Stimulated activated CD8-positive, alpha-beta memory T cell treated with anti-CD3 and anti-CD28 coated beads, Interleukin-4, amount 100 ng/mL, for 4 hours (primary cell): ENCODE measurements at places on chromosomes 5 and 9.

- no peak for DNase-seq
These were observed 242.8 kb downstream of the RASEF start for GRCh38 chr9:82820186-82820585.

DNA sequence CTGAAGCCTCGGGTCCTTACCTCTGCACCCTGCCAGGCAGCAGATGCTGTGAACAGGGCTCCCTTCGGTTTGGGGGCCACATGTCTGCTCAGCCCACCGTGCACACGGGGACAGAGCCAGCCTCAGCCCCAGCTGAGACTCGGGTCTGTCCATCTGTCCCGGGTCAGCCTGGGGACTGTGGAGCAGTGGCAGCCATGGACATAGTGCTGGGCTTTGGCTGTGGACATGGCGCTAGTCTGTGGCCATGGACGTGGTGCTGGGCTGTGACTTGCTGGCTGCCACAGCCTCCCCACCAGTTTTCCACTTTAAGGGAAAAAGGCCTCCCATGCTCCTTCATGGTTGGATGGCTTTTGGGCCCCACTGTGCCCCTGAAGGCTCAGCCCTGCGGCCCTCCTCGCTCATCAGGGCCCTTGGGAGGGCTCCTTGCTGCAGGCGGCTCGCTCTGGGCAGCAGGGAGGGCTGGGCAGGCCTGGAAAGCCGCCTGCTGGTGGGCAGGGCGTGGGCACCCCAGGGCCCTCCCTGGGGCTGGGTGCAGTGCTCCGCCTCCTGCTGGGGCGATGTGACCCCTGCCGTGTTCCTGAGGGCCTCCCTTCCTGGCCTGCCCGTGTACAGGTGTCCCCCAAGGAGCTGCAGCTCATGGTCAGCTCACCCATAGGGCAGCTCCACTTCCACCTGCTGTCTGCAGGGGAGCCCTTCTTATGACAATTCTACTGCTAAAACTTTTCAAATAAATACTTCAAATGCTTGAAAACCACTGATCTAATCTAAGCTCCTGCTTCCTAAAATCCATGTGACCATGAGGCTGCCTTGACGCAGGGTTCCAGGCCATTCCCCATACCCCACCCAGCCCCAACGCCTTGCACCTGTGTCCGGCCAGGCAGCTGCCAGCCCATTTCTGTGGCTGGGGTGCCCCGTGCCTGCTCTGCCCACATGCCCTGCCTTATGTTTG lies 112.1 kb upstream of the LMX1B start:
- DNase-seq = no peak

GRCh38 chr5:122755783-122756182 lies 19.1 kb upstream of the SNX2 start:
- no peak for DNase-seq

GRCh38 chr9:113456235-113456634 lies 7.3 kb upstream of the RGS3 start:
- DNase-seq = no peak

- DNase-seq = no peak
These were observed 20.2 kb downstream of the ARSB start for GRCh38 chr5:78964889-78965288.

DNA sequence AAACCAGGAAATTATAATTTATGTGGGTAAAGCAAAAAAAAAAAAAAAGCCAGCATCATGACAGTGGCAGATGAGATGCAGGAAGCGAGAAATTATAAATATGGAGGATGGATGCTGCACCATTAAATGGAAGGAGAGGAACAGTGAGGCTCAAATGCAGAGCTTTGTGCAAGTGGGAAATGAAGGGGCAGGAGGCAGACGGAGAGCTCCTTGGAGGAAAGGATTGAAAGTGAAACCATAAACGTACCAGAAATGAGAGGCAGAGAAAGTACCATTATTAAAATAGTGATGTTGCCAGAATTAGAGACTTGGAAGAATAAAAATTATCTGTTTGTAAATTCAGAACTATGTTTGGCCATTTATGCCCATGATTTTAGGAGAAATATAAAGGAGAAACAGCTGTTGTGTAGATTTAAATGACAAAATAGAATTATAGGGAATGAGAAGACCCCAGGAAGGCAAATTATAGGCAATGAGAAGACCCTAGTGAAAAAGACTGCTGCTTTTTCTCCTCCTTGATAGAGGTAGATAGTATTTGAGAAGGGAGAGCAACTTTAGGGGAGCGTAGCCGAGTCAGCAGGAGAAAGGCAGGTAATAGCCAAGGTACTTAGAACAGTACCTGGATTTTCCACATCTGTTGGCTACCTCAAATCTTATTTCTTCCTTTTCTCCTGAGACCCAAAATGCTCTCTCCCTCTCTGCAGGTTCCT lies 341.0 kb upstream of the CD180 start:
- no peak for DNase-seq

GRCh38 chr9:136136127-136136925 lies 17.7 kb upstream of the TMEM250 start:
- no peak for DNase-seq

GRCh38 chr9:79537838-79538237 lies 33.9 kb upstream of the TLE4 start:
- DNase-seq = no peak

DNA sequence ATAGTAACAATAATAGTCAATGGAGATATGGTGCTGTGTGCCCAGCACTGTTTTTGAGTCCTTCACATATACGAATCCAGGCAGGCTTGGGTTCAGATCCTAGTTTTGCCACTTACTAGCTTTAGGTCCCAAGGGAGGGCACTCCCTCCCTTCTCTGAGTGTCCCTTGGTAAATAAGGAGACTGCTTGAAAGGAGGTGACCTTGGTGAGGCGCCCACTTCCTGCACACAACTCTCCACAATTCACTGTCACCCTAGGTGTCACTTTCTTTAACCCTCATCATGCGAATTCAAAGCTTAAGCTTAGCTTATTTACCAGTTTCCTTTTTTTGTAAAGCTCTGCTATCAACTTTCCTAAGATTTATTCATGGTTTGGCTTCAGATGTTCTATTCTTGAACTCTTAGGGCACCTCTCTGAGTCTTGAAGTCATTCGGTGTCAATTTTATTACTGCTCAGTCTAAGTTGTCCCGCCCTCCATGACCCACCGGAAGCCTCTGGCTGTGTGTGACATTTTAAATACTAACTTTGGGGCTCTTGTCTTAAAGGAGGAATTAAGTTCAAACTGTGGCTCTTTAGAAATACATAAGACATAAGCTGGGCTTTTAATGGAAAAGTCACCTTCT lies 170.7 kb upstream of the ZNF618 start:
- DNase-seq = no peak

- DNase-seq = no peak
These were observed 5.0 kb downstream of the EBF1 start for GRCh38 chr5:159094745-159095144.

GRCh38 chr9:137235424-137236237 lies 4.9 kb downstream of the SLC34A3 start:
- DNase-seq = no peak

DNA sequence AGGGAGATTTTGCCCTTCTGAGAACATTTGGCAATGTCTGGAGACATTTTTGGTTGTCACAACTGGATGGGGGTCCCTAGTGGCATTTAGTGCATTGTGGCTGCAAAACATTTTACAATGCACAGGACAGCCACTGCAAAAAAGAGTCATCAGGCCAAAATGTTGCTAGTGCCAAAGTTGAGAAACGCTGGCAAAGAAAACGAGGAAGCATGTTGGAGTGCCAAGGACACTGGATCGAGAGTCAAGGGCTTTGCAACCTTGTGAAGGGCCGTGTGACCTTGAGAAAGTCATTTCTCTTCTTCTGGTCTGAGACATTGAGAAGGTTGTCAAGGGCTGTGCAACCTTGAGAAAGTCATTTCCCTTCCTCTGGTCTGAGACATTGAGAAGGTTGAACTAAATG lies 45.7 kb upstream of the FRRS1L start:
- DNase-seq = no peak

DNA sequence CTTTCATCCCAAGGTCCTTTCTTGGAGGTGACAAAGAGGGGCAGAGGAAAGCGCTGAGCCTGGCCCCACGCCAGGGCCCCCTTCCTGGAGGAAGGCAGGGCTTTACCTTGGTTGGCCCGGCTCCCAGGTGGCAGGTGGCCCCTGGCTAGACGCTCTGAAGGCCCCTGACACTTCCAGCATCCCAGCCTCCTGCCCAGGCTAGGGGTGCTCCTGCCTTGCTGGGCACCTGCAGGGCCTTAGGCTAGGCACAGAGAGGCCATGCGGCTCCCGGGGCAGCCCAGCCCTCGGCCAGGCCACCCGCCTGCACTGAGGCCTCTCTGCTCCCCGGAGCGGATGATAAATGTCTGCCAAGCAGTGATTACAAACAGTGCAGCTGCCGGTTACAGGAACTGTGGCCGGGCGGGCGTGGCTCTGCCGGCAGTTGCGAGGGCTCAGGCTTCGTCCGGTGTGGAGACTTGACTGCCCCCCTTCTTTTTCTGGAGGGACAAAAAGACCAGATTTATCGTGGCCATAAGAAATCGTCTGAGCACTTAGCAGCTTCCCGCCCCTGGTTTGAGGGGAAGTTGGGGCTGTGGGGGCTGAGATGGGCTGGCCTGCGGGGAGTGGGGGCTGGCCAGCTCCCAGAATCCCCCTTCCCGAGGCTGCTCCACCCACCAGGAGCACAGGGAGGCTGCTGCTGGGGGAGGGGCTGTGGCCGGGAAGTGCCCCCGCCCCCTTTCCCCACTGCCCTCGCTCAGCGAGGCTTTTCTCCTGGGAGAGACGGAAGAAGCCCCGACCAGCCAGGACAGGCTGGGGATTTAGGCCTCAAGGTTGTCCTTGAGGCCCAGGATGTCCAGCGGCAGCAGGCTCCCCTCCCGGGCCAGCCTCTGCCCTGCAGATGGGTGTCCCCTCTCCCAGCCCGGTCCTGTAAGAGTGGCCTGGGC lies 31.6 kb upstream of the UBAC1 start:
- no peak for DNase-seq

DNA sequence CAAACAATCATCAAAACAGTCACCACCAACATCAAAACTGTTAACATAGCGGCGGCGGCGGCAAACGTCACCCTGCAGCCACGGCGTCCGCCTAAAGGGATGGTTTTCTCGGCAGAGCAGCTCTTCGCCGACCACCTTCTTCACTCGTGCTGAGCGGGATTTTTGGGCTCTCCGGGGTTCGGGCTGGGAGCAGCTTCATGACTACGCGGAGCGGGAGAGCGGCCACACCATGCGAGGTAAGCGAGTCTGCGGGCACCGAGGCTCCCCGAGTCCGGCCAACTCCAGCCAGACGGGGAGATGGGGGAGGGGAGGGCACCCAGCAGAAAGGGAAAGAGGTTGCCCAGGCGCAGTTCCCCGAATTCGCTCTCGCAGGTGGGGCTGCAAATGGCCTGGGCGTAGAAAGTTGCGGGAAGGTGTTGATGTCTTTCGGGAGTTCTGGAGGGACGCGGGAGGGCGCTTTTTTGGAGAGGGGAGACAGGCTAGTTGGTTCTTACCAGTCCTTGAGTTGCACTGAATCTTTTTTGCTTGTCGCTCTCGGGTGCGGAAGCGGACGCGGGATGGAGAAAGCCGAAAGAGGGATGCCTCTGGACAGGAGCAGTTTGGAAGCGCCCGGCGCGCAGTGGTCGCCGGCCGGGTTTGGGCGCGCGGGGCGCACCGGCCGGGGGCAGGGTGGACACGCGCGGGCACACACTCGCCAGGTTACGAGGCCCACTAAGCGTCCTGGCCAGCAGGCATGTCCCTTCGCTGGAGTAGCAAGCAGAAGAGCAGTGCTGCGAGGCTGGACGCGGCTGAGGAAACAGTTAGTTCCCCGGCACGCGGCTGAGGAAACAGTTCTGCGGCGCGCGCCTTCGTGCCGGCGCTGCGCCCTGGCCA lies 849 bp downstream of the RORB start:
- DNase-seq = no peak

GRCh38 chr5:138805096-138805495 lies 51.9 kb downstream of the CTNNA1 start:
- no peak for DNase-seq

- no peak for DNase-seq
These were observed 7.7 kb upstream of the GLRX start for GRCh38 chr5:95830226-95830625.

- DNase-seq = no peak
These were observed 153.1 kb downstream of the CCDC192 start for GRCh38 chr5:127856292-127856691.

- no peak for DNase-seq
These were observed 49.1 kb upstream of the VDAC1 start for GRCh38 chr5:134053840-134054338.

DNA sequence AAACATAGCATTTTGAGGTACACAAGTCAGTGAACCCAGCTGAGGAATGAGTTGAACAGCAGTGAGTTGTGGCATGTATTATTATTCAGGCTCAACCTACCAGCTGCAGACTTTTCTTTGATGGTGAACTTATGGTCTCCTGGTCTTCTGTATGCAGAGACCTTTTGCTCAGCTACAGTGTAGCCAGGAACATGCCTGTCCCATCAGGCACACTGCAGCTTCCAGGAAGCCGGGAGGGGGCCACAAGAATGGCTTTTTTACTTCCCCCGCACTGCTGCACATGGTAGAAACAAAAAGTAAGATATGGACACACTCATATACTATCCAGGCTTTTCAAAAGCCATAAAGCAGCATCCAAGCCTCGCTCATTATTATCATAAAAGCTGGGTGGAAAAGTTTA lies 65.3 kb upstream of the PLPP1 start:
- no peak for DNase-seq

GRCh38 chr9:18059447-18059846 lies 414.5 kb upstream of the ADAMTSL1 start:
- no peak for DNase-seq

- DNase-seq = no peak
These were observed 13.7 kb downstream of the OR1J1 start for GRCh38 chr9:122463828-122464632.

- no peak for DNase-seq
These were observed 115.8 kb upstream of the RPS23 start for GRCh38 chr5:82393951-82394350.

DNA sequence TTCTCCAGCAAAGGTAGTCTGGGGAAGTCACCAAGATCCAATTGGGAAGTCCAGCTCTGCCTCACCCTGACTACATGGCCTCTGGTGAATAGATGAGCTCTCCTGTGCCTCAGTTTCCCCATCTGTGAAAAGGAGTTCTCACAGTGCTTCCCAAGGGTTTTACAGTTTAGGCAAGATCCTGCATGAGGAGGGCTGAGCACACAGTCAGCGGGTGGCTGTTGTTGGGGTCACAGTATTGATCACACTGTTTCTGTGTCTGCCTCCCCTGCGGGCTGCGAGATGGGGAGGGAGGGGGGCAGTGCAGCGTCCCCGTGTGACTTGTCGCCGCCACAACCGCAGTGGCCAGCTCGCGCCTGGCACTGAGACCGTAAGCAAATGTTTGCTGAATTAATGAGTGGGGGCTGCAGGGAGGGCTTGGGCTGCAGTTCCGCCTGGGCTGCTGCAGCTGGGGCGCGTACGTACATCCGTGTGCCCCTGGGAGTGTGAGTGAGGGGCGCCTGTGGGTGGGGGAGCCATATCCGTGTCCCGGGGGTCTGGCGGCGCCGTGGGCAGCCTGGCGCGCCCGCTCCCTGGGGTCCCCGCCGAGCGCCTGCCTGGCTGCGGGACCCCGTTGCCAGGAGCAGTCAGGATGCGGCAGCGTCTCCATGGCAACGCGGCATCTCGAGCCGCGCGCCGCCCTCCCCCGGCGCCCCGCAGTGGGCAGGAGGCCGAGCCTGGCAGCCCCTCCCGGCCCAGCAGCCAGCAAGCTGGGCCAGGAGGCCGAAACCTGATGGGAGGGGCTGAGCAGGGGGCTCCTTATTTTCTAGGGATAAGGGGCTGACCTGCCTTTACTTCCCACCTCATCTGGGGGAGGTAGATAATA lies 31.4 kb upstream of the PSD2 start:
- no peak for DNase-seq

- DNase-seq = no peak
These were observed 792 bp downstream of the NTMT1 start for GRCh38 chr9:129626625-129627284.
